ENCODE measurements at places on chromosomes 1 and 21.

DNA sequence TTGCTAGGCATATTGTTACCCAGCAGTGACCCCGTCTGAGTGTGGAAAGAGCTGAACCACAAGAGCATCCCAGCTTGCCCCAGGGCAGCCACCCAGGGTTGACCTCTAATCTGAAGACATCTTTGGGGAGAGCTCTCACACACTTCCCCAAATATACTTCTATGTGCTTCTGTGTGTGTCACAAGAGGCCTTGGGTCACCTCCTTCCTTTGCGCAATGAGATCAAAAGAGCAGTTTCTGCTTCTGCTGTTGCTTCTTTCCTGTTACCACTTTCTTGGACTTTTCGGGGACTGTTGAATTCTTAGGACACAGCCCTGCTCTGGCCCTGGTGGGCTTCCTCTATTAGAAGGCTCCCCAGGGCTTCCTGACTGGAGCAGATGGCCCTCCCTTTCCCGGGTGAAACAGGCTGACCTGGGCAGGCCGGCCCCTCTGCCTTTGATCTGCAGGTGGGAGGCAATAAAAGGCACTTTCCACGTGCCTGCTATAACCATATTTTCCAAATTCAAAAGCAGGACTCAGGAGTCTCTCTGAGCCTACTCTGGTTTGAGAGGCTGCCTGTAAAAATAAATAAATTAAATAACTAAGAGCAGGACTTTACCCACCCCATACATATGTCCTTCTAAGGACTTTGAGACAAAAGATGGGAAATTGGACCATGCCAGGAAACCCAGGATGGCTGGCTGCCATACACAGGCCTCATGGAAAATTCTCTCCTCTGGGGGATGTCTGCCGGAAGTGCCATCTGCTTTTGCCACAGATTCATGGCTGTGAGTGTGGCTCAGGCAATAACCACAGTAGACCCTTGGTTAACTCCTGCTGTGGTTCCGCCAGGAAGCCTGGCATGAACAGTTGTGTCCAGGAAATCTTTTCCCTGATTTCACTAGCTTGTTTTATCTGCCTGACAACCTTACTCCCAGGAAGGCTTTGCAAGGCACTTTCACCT, 28.3 kb upstream of the RCSD1 start:
- no peak overlapping the region for H3K27ac ChIP-seq
- no peak overlapping the region for H3K4me3 ChIP-seq
- DNase-seq, result no peak
- no peaks in the 10 kb centered on the region for H3K27me3 ChIP-seq

- H3K4me3 ChIP-seq, result no peak overlapping the region
- H3K27ac ChIP-seq, result no peak overlapping the region
- peaks cover 7% of the 10 kb centered on the region for H3K4me1 ChIP-seq
- DNase-seq, result no peak
- H3K27me3 ChIP-seq, result no peaks in the 10 kb centered on the region
Observed at GRCh38 chr1:61853583-61853982, 111.3 kb downstream of the PATJ start.

GRCh38 chr1:22450351-22451021, 1.2 kb upstream of the ZBTB40 start:
- H3K4me1 ChIP-seq, result peaks cover 17% of the 10 kb centered on the region
- H3K36me3 ChIP-seq, result no peaks in the 10 kb centered on the region
- no peak for DNase-seq
- no peaks in the 10 kb centered on the region for H3K27me3 ChIP-seq
- H3K27ac ChIP-seq, result peak overlapping the region; percentile 97

GRCh38 chr1:39964552-39964951, 9.6 kb downstream of the MFSD2A start:
- DNase-seq, result no peak
- no peak overlapping the region for H3K27ac ChIP-seq
- peaks cover 10% of the 10 kb centered on the region for H3K36me3 ChIP-seq
- H3K4me3 ChIP-seq, result no peak overlapping the region
- H3K4me1 ChIP-seq, result no peaks in the 10 kb centered on the region
- no peaks in the 10 kb centered on the region for H3K27me3 ChIP-seq

DNA sequence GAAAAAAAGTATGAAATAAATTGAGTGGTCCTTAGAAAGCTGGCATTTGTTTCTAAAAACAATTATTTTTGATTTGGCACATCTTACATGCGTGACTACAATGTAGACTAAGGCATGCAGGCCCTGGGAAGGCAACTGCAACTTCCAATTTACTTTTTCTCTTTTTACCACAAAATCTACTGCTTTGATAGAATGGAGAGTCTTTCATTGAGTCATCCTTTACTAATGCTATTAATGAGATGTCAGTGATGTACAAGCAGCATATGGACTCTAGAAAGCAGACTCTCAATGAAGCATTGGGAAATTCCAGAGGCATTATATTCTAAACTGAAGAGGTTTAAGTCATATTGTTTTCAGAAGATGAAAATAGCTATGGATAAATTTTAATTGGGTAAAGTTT, 29.6 kb upstream of the PRRX1 start:
- no peak overlapping the region for H3K27ac ChIP-seq
- no peak overlapping the region for H3K4me3 ChIP-seq
- no peaks in the 10 kb centered on the region for H3K4me1 ChIP-seq
- no peaks in the 10 kb centered on the region for H3K27me3 ChIP-seq
- DNase-seq, result no peak
- no peaks in the 10 kb centered on the region for H3K36me3 ChIP-seq

- no peak overlapping the region for H3K27ac ChIP-seq
- no peaks in the 10 kb centered on the region for H3K36me3 ChIP-seq
- no peak overlapping the region for H3K4me3 ChIP-seq
- no peaks in the 10 kb centered on the region for H3K4me1 ChIP-seq
Observed at GRCh38 chr1:229887043-229887822, 179.8 kb upstream of the GALNT2 start.

DNA sequence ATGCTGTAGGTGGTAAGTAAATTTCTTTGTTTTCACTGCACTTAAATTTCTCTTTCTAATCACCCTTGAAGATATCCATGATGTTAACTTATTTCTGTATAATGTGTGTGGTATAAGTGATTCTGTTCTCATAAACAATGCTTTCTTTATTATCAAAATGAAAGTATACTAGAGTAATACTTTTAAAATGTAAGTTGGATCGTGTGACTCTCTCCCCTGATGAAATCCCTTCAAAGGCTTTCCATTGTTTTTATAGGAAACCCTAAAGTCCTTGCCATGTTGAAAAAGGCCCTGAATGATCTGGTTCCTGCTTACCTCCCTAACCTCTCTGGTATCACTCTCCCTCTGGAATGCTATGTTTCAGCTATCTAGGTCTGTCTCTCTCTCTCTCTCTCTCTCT, 191.1 kb upstream of the LHX8 start:
- no peak overlapping the region for H3K4me3 ChIP-seq
- H3K27ac ChIP-seq, result no peak overlapping the region
- no peaks in the 10 kb centered on the region for H3K36me3 ChIP-seq
- no peaks in the 10 kb centered on the region for H3K4me1 ChIP-seq

GRCh38 chr1:183291802-183292514, 105.9 kb downstream of the LAMC2 start:
- no peaks in the 10 kb centered on the region for H3K36me3 ChIP-seq
- peak overlapping the region; percentile 84 for H3K27ac ChIP-seq
- no peaks in the 10 kb centered on the region for H3K27me3 ChIP-seq
- DNase-seq, result peak; percentile 62

DNA sequence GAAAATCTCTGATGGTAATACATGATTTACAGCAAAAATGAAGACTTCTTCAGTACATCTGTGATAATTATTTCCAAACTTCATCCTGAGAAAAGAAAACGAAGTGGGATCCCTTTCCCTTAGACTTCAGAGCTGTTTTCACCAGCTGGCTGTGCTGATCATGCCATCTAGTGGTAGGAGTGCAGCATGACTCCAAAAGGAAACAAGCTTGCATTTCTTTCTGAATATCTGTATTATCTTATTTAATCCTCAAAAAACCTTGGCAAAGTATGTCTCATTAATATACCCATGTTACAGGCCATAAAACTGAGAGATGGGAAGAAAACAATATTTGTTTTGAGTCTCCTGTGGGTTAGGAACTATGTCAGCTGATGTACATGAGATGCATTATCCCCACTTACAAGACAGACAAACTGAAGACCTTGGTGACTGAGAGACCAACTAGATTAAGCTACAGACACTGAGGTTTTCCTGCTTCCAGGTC, 9.8 kb upstream of the GJA8 start:
- 0 out of 2 replicates have a peak, but pooled peaks cover 4% of the 10 kb centered on the region for H3K4me1 ChIP-seq
- no peak overlapping the region for H3K4me3 ChIP-seq
- no peak overlapping the region for H3K27ac ChIP-seq
- peak; percentile 72 for DNase-seq

DNA sequence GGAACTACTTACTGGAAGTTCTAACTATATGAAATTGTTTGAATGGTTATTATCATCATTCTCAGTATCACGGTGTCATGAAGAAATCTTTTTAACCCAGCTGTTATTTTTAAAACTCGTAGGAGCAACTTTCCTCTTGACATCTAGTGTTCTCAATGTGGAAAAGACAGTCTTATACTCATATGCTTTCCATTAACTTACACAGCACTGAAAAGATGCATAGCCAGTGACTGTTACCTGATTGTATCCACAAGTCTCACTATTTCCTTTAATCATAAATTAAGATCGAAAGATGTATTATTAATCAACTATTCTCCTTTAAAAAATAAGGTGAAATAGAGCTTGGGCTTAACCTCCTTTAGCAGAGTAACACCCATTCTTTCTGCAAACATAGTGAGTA, 59.7 kb upstream of the TNFSF4 start:
- H3K4me1 ChIP-seq, result no peaks in the 10 kb centered on the region
- H3K27ac ChIP-seq, result no peak overlapping the region
- no peaks in the 10 kb centered on the region for H3K27me3 ChIP-seq

DNA sequence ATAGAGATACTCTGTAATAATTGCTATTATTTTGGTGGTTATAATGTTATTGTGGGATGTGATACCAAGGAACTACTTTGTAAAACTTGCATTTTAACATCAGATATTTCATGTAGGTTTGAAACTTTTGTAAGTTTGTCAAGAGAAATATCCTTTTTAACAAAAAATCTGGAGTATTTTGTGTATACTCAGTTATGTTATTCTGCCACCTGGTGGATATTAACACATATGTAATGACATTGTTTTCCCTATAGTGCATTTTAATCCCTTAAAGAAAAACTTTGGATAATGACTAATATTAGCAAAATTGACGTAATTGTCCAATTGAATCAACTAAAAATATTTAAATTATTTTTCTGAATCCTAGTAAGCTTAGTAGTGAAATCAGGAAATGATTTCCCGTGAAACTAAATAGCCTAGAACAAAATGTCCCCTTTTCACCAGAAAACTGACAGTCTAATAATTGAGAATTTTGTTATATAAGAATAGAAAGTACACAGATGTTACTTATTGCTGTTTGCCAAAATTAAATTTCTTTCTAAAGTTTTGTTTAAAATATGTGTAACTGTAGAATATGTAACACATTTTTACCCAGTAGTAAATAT, 39.6 kb downstream of the KCTD3 start:
- peaks cover 6% of the 10 kb centered on the region for H3K4me1 ChIP-seq
- no peak overlapping the region for H3K4me3 ChIP-seq
- H3K36me3 ChIP-seq, result peaks cover 11% of the 10 kb centered on the region

- no peaks in the 10 kb centered on the region for H3K27me3 ChIP-seq
- no peak for DNase-seq
- no peak overlapping the region for H3K4me3 ChIP-seq
- H3K4me1 ChIP-seq, result no peaks in the 10 kb centered on the region
- H3K36me3 ChIP-seq, result no peaks in the 10 kb centered on the region
Observed at GRCh38 chr1:15696956-15697521, 12.9 kb downstream of the PLEKHM2 start.

- H3K36me3 ChIP-seq, result peaks cover 9% of the 10 kb centered on the region
- peaks cover 9% of the 10 kb centered on the region for H3K4me1 ChIP-seq
- H3K27me3 ChIP-seq, result no peaks in the 10 kb centered on the region
- no peak overlapping the region for H3K27ac ChIP-seq
Observed at GRCh38 chr1:154987326-154987725, 4.2 kb downstream of the FLAD1 start.

DNA sequence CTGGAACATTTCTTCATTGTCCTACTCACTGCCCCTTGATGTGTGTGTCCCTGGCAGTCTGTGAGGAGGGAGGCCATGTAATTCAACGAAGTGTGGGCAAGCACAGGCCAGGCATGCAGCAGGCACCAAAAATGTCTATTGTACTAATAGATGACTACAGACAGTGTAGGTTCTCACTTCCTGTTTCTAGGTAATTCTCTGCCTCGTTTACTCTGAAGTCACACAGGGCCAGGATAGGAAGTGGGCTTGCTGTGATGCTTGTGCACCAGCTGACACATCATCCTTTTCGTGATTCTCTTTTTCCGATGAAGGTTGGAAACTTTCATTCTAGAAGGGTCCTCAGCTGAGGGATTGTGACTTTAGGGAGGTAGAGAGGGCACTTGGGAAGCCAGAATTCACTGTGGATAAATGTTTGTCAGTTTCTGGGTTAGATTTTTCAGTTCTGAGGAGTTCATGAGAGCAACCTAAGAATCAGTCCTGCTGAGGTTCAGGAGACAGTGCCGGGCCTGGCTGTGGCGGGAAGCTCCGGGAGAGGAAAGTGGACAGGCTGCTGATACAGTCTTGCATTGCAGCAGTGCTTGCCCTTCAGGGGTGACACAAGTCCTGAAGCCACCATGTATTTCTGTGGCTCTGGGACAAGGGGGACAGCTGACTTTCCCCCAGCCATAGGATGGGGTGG, 4.3 kb upstream of the CSF1 start:
- H3K4me3 ChIP-seq, result no peak overlapping the region
- no peaks in the 10 kb centered on the region for H3K36me3 ChIP-seq
- no peak for DNase-seq
- H3K27ac ChIP-seq, result no peak overlapping the region

GRCh38 chr1:5725406-5725805, 266.8 kb downstream of the NPHP4 start:
- DNase-seq, result no peak
- no peaks in the 10 kb centered on the region for H3K27me3 ChIP-seq
- no peaks in the 10 kb centered on the region for H3K4me1 ChIP-seq
- H3K4me3 ChIP-seq, result no peak overlapping the region
- H3K36me3 ChIP-seq, result no peaks in the 10 kb centered on the region

- no peak overlapping the region for H3K27ac ChIP-seq
- no peak for DNase-seq
- H3K4me1 ChIP-seq, result peaks cover 17% of the 10 kb centered on the region
Observed at GRCh38 chr21:45420061-45421041, 15.4 kb downstream of the COL18A1 start.

DNA sequence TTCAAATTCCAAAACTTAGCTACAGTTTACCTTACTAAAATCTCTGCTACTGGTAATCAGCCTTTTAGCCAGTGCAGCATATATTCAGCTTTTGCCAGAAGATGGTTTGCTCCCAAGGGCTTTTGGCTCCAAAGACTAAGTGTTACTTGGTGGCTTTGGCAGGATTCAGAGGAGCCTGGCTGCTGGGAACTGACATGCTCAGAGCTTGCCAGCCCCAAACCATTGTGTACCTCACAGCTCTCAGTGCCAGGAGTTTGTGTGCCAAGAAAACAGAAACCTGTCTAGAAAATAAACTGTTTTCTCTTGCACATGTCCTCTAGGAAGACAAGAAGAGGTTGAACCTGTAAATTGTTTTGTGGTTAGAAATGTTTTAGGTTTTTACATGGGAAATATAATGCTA, 315.9 kb downstream of the ST6GALNAC3 start:
- no peak overlapping the region for H3K4me3 ChIP-seq
- no peak overlapping the region for H3K27ac ChIP-seq
- H3K4me1 ChIP-seq, result peaks cover 22% of the 10 kb centered on the region

- H3K4me1 ChIP-seq, result 0 out of 2 replicates have a peak, but pooled peaks cover 5% of the 10 kb centered on the region
- no peak for DNase-seq
- no peaks in the 10 kb centered on the region for H3K27me3 ChIP-seq
- no peak overlapping the region for H3K27ac ChIP-seq
- no peaks in the 10 kb centered on the region for H3K36me3 ChIP-seq
Observed at GRCh38 chr1:119038363-119038762, 50.2 kb upstream of the TBX15 start.

- H3K27ac ChIP-seq, result no peak overlapping the region
- no peaks in the 10 kb centered on the region for H3K36me3 ChIP-seq
- DNase-seq, result no peak
- H3K4me1 ChIP-seq, result no peaks in the 10 kb centered on the region
- H3K4me3 ChIP-seq, result no peak overlapping the region
Observed at GRCh38 chr21:19029816-19030215, 626.2 kb upstream of the TMPRSS15 start.
